ENCODE measurements at places on chromosomes 12 and 14.

DNA sequence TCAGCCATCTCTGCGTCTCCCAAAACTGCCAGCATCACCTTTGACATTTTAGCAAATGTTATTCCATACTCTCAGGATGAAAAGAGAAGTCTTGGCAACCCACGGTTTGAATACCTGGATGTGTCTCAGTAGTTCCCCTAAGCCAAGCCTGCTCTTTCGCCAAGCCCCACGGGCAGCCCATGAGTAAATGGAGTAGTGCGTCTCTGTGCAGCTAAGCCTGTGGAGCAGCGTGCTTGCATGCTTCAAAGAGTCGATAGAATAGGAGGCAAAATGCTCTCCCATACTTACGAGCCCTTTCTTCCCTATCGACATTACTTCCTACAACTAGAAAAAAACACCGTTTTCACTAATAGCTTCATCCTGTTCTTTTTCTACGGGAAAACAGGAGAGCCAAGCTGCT is 634.5 kb upstream of the TMEM132C start:
- no peak for DNase-seq

GRCh38 chr14:74747237-74747636 is 15.9 kb upstream of the YLPM1 start:
- no peak for DNase-seq

DNA sequence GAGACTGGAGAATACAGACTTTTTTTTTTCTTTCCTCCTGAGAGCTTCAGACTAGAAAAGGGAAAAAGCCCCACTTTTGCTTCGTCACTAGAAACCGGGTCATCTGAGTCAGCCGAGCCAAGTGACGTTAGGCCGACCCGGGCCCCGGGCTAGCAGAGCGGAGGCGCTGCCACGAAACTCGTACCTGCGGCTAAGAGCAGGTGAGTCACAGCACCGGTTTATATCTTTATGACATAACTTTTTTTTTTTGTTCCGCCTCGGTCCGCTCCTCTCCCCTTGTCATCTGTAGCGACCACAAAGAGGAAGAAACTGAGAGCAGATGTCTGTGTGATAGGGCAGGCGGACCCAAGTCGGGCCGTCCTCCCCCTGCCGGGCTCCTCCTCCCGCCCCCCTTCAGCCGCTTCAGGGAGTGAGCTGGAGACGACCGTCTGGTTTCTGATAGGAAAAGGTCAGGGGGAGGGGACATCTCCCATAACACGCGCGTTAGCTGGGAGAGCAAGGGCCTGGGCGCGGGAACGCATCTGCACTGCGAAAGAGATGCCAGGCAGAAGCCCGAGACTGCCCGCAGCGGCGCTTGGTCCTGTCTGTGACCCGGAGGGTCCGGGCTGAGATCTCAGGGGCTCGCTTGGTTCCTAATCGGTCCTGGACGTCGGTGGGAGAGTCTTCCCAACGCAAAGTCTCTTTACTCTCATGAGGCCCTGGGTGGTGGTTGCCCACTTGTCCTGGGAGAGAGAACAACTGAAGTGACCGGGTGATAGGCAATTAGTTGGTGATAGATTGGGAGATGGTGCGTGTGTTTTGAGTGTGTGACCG is 586 bp downstream of the TTC6 start:
- peak; percentile 74 for DNase-seq

- no peak for DNase-seq
Observed at GRCh38 chr14:30621354-30621939, 672 bp upstream of the SCFD1 start.

DNA sequence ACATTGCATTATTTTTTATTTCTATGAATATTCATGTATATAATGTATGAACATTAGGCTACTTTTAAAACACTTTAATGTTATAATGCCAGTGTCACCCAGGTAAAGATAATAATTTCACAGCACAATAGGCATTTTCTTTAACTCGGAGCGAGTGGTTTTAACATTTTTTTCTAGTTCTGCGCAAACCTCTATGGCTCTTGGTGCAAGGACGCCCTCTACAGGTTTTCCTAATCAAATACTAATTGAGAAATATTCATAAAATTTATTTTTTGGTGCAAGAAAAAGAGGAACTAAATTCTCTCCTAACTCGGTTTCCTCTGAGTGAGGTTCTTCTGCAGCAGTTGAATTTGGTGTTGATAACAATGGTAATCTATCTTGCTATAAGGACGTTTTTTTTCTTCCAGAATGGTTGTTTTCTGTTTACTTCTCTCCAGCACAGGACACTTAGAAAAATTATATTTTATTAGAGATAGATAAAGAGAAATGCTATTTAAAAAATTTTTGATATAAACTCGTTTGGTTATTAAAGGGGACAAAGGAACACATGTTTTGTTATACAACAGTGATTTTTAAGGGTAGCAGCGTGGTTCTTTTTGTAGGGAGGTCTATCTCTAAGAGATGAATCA is 2.4 kb upstream of the WIF1 start:
- peak; percentile 26 for DNase-seq

GRCh38 chr14:101761881-101762529 is 496 bp downstream of the PPP2R5C start:
- peak; percentile 47 for DNase-seq

- no peak for DNase-seq
Observed at GRCh38 chr12:53564278-53564677, 57.0 kb upstream of the NPFF start.

DNA sequence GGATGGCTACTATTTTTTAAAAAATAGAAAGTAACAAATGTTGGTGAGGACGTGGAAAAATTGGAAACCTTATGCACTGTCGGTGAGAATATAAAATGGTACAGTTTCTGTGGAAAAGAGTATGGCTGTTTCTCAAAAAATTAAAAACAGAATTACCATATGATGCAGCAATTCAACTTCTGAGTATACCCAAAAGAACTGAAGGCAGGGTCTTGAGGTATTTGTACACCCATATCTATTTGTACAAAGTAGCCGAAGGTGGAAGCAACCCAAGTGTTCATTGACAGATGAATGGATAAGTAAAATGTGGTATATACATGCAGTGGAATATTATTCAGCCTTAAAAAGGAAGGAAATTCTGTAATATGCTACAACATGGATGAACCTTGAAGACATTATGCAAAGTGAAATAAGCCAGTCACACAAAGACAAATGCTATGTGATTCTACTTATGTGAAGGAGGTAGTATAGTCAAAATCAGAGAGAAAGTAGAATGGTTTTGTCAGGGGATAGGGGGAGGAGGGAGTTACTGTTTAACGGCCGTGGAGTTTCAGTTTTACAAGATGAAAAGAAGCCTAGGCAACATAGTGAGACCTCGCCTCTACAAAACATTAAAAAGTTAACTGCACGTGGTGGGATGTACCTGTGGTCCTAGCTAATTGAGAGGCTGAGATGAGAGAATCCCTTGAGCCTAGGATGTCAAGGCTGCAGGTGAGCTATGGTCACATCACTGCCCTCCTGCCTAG is 38.4 kb upstream of the CCT2 start:
- no peak for DNase-seq

DNA sequence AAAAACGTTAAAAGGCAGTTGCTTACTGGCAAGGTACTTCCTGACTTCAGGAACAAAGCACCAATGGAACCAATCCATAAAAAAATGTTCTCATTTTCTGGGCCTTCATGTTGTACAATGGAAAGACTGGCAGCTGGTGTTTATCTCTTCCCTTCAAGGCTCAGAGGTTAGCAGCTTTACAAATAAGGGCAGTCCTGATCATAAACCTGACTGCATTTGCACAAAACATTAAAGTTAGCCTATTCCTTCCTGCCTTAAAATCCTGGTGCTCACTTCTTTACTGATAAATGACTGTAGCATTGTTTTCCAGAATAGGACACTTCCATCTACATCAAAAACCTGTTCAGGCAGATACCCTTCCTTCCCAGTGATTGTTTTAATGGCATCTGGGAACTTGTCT is 19.2 kb downstream of the IL26 start:
- DNase-seq, result no peak

DNA sequence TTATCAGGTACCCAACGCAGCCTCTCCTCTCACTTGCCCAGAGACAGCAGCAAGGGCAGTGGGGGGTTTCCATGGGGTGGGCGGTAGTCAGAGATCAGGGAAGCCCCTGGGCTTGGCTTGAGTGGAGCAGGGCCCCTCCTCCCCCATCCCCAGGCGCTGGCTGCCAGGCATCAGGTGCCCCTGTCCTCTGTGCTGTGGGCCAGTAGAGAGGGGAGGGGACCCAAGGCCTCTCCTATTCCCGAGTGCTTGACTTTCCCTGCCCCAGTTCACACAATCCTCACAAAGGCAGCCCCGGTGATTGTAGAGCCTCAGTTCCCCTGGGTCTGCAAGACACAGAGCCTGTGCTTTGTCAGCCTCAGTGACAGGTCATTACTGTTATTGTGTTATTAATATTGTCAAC is 57.7 kb downstream of the MVK start:
- no peak for DNase-seq

DNA sequence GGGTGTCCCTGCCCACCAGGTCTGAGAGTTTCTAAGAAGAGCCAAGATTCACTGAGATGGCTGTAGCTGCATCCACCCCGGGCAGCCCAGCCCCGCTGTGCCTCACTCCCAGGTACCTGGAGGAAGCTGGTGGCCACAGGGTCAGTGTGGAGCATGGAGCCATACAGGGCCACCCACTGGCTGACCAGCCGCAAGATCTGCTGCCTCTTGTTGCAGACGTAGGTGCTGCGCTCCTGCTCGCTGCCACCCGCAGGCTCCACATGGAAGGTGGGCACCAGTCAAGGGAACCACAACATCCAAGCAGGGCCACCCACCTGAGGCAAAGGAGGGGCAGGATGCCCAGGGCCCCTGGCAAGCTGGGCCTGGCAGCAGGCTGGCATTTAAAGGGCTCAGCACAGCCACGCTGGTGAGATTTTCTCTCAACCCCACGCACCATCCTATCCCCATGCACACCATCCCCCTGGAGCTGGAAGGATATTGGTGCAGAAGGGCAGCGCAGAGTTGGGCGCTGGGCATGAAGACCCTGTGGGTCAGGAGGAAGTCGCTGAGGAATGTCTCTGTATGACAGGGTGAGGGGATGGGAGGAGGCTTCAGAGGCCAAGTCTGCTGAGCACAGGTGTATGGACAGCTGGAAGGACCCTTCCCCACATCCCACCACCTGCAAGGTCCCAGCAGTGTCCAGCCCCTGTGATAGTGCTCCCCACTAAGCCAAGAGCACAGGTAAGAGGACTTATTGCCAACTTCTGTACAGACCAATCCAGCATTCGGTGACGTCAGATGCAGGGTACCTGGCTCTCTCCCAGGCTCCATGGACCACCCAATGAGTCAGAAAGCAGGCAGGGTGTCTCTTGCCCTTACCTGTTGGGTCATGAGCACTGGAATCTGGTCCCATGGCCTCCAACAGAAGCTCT is 10.8 kb downstream of the RAPGEF3 start:
- no peak for DNase-seq

GRCh38 chr12:65668981-65669695 is 155.1 kb upstream of the HMGA2 start:
- no peak for DNase-seq

DNA sequence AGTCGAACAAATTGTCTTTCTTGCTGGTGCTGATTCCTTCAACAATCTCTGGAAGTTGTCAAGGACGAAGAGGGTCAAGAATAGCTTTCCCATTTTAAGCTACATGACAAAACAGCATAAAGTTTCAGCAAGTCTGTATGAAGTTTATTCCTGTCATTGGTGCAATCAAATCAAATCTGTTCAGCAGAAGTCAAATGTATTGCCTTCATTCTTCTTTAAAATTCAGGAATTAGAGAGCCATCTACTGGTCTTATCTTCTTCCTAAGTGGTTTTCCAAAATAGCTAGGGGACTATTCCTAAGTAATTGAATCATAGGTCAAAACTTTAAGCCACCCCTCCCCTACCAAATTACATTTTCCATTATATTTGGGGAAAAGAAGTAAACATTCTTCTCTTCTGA is 990.2 kb downstream of the GALC start:
- no peak for DNase-seq

GRCh38 chr14:96584199-96584906 is 82.2 kb downstream of the PAPOLA start:
- DNase-seq, result peak; percentile 83

- no peak for DNase-seq
Observed at GRCh38 chr12:27193106-27193505, 51.0 kb upstream of the STK38L start.

- DNase-seq, result no peak
Observed at GRCh38 chr14:77911356-77911755, 111.4 kb downstream of the ADCK1 start.

DNA sequence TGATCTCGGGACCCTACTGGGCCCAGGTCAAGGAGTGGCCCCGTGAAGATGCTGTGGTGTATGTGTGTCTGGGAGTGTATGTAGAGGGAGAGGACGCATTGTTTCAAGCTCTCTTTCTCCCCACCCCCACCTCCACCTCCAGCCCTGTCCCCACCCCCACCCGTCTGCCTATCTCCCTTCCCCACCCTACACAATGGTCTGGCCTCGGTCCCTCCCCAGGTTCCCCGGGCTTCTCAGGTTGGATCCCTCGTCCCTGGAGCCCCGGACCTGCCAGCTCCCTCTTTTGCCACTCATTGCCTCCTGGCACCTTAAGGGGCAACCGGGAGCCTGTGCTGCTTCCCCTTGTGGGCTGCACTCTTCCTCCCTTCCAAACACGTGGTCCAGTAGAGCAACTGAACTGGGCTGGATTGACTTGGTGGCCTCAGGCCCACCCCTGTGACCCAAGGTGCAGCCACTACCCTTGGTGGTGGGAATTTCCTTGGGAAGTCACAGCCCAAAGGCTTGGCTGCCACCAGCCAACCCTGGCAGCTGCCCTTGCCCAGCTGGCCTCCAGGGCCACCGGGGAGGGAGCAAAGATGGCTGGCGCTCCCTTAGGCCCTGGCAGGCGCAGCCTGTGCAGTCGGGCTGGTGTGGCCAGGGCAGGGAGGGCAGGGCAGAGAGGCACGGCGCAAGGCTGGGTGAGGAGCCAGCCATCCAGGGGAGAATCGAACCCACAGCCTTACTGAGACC is 628 bp downstream of the VRTN start:
- no peak for DNase-seq

- DNase-seq, result no peak
Observed at GRCh38 chr12:60539592-60539991, 943.8 kb downstream of the SLC16A7 start.

GRCh38 chr14:95143808-95144620 is 13.3 kb downstream of the DICER1 start:
- DNase-seq, result no peak

GRCh38 chr14:21525962-21526671 is at the start of gene SALL2:
SALL2 (minus strand) TSS chr14:21526346; CDS start chr14:21526127, 219 bp downstream.
- no peak for DNase-seq

- DNase-seq, result no peak
Observed at GRCh38 chr12:115032521-115032920, 348.5 kb upstream of the TBX3 start.

GRCh38 chr12:93879476-93880421 is 202.6 kb downstream of the CRADD start:
- DNase-seq, result no peak

GRCh38 chr12:42761601-42762350 is 172.2 kb upstream of the PRICKLE1 start:
- DNase-seq, result no peak

- no peak for DNase-seq
Observed at GRCh38 chr14:39212034-39212433, 21.7 kb upstream of the MIA2 start.

Measured in retina (tissue), 1 donor.